ENCODE measurements at places on chromosomes 16 and 17. TPM values are rescaled to one million over a fixed set of nuclear protein-coding genes. Genes with fewer than 3 reads are reported as not detected.

GRCh38 chr16:83769397-83770008 is 38.3 kb upstream of the HSBP1 start:
- H3K27ac ChIP-seq = no peak overlapping the region
- DNase-seq = no peak
- H3K27me3 ChIP-seq = no peaks in the 10 kb centered on the region
- no peaks in the 10 kb centered on the region for H3K4me1 ChIP-seq
- H3K4me3 ChIP-seq = no peak overlapping the region

DNA sequence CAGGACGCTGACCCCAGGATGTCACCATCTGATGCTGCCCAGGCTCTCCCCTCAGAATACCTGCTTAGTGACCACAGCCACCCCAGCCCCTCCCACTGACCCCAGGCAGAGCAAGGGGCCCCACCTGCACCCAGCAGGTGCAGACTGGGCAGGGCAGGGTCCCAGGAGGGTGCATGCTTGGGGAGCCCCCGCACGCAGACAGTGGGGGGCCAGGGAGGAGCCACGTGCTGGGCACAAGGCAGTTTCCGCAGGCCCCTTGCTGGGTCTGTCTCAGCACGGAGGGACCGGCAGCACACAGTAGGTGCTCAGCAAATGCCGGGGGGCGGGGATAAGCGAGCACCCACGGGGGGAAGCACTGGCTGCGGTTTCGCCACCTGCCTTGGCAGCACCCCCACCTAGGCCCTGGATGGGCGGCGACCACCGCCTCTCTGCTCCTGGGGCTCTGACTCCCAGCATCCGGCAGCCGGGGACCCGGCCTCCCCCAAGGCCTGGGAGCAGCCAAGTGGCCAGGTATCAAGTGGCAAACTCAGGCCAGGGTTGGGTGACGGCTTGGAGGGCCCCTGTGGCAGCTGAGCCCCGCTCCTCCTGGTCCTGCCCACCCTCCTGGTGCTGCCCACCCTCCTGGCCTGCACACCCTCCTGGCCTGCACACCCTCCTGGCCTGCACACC is 18.7 kb upstream of the SSTR5 start:
- no peaks in the 10 kb centered on the region for H3K4me1 ChIP-seq
- no peaks in the 10 kb centered on the region for H3K36me3 ChIP-seq
- H3K27ac ChIP-seq = no peak overlapping the region
- DNase-seq = no peak
- no peak overlapping the region for H3K4me3 ChIP-seq
- no peaks in the 10 kb centered on the region for H3K27me3 ChIP-seq

- no peaks in the 10 kb centered on the region for H3K27me3 ChIP-seq
- no peak overlapping the region for H3K4me3 ChIP-seq
- DNase-seq = no peak
- H3K27ac ChIP-seq = no peak overlapping the region
- H3K4me1 ChIP-seq = no peaks in the 10 kb centered on the region
- no peaks in the 10 kb centered on the region for H3K36me3 ChIP-seq
Observed at GRCh38 chr16:56874800-56875199, 9.8 kb downstream of the SLC12A3 start.

DNA sequence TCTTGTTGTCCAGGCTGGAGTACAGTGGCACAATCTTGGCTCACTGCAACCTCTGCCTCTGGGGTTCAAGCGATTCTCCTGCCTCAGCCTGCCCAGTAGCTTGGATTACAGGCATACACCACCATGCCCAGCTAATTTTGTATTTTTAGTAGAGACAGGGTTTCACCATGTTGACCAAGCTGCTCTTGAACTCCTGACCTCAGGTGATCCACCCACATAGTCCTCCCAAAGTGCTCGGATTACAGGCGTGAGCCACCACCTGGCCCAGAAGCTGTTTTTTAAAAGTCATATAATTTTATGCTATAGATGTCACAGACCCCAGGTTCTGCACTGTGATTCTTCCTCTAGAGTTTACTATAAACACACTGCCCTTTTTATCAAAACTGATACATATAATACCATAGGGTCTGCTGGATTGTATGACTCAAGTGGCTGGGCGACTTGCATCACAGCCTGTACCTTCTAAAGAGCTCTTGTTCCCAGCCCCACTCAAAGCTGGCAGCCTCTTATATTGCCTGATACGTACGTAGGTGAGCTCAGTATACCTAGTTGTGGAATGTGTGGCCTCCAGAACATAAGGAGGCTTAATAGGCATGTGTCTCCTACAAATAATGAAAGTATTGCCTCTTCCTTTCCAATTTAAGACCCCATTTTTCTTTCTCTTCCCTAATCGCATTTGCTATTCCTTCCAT is 295.8 kb downstream of the ZFHX3 start:
- DNase-seq = no peak
- H3K27ac ChIP-seq = no peak overlapping the region
- no peak overlapping the region for H3K4me3 ChIP-seq
- H3K4me1 ChIP-seq = no peaks in the 10 kb centered on the region

GRCh38 chr17:21454441-21454840 is 78.3 kb downstream of the KCNJ12 start:
- no peak for DNase-seq
- H3K27ac ChIP-seq = no peak overlapping the region
- no peaks in the 10 kb centered on the region for H3K36me3 ChIP-seq
- no peaks in the 10 kb centered on the region for H3K4me1 ChIP-seq

- DNase-seq = no peak
- H3K4me1 ChIP-seq = no peaks in the 10 kb centered on the region
- H3K27ac ChIP-seq = no peak overlapping the region
- no peak overlapping the region for H3K4me3 ChIP-seq
- H3K36me3 ChIP-seq = no peaks in the 10 kb centered on the region
- no peaks in the 10 kb centered on the region for H3K27me3 ChIP-seq
Observed at GRCh38 chr17:33371377-33371776, 78.3 kb upstream of the ASIC2 start.

Gene FOXN1
- not detected for total RNA-seq

Gene ZG16
- 1.6 TPM for total RNA-seq

Gene DHX58
- 9.9 TPM for total RNA-seq
